ENCODE measurements at places on chromosomes 1 and 21.

- DNase-seq: no peak
Observed at GRCh38 chr21:26952374-26953066, 14.4 kb downstream of the ADAMTS5 start.

DNA sequence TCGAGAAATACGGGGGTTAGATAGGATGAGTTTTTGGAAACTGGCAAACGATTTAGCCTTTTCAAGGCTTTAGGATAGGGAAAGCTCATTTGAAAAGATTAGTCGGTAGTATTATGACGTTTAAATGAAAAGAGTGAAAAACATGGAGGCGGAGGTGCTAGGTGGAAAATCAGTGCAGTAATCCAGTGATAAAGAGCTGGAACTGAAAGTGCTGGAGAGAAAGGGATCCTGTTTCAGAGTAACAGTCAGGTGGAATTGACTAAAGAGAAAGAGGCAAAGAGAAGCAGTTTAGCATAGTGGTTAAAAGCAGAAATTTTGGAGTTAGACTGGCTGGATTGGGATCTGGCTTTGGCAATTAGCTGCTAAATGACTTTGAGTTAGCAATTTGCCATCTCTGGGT is 945 bp downstream of the WDR3 start:
- no peak for DNase-seq

DNA sequence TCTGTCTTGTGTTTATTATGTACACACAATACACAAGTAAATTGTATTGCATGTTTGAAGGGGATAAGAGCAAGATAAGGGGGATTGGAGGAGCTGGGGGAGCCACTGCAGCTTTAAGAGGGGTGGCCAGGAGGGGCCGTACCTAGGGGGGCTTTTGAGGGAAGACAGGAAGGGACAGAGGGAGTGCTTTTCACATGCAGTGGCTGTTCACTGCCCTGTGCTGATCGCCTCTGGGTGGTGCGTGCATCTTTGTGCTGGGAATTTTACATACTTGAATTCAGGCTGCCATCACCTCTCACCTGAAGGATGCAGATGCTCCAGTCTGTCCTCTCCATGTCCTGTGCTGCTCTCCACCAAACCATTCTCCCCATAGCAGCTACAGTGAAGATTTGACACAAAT is 179.5 kb downstream of the PTPRU start:
- no peak for DNase-seq

DNA sequence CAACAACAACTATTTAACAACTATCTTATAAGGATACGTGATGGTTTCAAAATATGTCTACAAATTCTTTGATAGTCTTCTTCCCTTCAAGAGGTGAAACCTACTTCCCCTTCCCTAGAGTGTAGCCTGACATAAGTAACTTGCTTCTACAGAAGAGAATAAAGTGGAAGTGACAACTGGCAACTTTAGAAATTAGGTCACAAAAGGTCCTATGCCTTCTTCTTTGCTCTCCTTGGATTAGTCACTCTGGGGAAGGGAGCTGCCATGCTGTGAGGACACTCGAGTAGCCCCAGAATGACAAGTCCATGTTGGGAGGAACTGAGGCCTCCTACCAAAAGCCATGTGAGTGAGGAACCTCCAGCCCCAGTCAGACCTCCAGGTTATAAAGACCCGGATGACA is 19.2 kb downstream of the EFCAB14 start:
- DNase-seq: no peak

GRCh38 chr1:87937831-87938395 is 609.2 kb downstream of the LMO4 start:
- peak; percentile 13 for DNase-seq

DNA sequence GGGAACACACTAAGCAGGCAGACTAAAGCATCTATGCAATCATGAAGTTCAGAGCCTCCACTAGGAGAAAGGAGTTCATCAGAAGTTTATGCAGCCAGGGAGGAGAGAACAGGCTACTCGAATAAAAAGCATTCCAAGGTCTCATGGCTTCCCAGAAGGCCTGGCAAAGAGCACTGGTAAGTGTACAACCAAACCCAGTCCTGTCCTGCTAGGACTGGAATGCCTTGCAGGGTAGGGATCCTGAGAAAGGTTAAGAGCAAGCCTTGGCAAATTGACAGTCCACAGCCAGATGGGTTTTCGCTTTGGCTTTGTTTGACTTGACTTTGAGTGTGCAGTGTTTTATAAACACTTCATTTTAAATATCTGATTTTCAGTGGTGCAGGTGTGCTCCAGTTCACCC is 133.6 kb upstream of the ATP1B1 start:
- peak; percentile 21 for DNase-seq

DNA sequence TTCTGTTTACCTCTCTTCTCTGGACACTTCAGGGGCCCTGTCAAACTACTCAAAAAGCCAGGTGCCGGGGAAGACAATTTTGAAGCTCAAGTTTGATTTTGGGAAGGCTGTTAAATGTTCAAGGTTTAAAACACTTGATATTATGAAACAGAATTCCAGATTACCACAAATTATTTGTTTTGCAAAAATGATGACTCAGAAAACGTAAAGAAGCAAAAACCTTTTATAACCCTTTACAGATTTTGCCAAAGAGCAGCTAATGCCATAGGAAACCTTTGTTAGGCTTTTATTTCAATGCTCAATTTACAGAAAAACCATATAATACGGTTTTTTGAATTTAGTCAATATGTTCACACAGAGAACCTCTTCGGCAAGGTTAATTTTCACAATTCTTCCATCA is 593.4 kb upstream of the ZP4 start:
- DNase-seq: no peak

DNA sequence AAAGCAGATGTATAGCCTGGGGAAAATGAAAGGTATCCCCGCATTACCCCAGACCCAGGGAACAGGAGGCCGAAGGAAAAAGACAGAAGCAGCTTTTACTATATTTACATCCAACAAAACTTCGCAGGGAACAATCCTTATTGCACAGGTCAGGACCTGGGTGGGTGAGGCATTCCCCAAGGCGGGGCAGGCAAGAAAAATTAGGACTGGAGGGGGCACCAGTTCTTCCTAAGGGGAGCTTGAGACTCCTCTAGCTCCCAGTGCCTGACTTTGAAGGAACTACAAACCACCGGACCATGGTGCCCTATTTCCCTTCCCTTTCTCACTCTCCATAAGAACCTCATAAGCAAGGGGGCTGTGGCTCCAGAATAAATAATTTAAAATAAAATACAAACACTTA is 6.7 kb upstream of the GATAD2B start:
- no peak for DNase-seq

- DNase-seq: no peak
Observed at GRCh38 chr1:221162352-221162751, 283.1 kb downstream of the HLX start.

GRCh38 chr1:162676750-162677149 is 44.5 kb downstream of the DDR2 start:
- DNase-seq: no peak

DNA sequence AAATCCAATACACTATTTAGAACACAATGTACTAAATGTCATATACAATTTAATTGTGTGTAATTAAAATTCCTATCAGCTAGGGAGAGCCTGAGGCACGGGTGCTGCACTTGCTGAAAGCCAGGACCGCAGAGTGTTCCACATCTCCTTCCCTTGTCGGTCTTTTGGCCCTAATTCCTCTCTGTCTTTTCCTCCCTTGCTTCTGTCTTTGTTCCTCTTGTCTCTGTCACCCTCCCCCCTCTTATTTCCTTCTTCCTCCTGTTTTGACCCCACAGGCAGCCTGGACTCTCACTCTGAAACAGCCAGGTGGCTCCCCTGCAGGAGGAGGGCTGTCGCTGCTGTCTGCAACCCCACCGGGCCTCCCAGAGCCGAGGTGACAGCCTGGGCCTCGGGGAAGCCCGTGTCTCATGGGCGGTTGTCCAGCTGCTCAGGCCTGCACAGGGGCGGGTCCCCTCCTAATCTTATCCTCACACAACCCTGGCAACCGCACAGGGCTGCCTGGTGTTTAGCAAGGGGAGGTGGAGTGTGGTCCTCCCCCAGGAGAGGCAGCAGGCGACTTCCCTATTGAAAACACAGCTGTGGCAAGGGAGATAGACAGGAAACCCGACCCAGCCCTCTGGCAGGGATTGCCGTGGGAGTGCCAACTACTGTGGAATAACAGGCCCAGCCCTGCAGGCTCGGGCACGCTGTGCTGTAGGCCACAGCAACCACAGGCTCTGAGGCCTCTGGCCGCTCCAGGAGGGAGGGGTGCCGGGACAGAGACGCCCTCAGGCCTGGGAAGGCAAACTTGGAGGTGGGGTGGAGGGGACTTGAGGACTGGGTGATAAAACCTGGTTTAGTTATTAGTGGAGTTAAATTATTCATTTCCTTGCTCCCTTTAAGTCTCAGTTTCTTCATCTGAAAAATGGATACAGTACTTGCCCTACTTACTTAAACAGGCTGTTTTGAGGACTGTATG is 68.8 kb upstream of the WDR26 start:
- DNase-seq: peak; percentile 15

DNA sequence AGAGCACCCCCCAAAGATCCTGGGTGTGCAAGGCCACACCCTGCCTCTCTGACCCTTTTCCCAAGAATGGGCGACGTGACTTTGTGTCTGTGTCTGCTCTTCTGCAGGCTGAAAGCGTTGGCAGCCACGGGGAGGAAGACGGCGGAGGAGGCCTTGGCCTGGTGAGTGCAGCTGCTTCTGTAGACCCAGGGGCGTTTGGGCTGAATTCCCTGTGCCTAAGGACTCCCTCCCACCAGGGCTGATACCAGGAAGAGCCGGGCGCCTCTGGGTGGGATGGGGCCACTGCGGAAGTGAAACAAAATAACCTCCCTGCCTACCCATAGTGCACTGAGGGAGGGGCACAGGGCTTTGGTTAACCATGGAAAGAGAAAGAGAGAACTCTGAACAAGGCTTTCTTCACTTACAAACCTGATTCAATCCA is 2.5 kb downstream of the UBASH3A start:
- no peak for DNase-seq

DNA sequence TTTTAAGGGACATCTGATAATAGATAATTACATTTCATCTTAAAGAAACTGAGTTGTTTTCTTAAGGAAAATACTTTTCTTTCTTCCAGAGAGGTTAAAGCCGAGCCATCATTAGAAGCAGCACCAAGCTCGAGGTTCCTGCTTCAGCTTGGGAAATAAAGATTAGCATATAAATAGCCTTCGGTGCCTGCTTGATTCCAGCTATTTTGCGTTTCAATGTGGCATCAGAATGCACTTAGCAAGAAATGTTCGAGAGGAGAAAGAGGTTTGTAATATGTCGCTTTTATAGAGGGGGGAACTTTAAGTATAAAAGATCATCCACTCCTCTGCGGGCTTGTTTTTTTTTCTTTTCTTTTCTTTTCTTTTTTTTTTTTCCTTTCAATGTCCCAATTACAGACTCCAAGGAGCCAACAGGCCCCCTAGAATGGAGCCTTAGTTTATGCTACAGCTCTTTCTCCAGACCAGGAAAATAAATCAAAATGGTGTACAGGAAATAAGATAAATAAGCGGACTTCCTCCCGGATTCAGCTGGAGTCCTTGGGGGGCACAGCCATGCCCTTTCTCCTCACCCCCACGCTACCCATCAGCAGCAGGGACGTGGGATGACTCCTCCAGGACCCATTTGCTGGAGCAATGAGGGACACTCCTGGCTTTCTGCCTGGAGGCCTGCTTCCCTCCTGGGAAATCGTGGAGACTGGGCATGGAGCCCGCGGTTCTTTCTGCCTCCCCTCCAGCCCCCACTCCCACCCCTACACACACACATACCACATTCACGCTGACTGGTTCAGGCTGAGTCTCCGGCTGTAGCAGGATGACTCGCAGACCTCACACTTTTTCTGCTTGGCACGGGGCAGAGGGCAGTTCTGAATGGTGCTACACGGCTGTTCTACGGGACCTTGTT is 131.6 kb downstream of the RRAGC start:
- no peak for DNase-seq

DNA sequence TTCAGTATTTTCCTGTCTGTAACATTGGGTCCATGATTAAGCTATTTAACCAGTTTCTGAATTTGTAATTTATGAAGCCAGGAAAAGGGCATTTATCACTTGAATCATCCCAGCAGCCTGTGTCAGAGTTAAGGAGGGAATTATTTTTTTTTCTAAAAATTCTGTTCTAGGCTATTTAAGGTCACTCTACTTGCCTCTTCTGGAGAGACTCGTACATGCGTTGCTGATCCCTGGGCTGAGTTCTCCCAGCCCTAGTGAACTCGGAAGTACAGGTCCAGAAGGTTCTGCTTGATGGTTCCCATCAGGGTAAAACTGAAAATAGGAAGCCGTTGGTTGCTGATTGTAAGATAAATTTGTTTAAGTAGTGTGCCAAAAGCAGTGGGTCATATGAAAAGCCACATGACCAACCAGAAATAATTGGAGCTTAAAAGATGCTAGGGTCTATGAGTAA is 90.7 kb downstream of the GPR88 start:
- no peak for DNase-seq

GRCh38 chr1:77639557-77640069 is 42.8 kb downstream of the ZZZ3 start:
- DNase-seq: no peak

DNA sequence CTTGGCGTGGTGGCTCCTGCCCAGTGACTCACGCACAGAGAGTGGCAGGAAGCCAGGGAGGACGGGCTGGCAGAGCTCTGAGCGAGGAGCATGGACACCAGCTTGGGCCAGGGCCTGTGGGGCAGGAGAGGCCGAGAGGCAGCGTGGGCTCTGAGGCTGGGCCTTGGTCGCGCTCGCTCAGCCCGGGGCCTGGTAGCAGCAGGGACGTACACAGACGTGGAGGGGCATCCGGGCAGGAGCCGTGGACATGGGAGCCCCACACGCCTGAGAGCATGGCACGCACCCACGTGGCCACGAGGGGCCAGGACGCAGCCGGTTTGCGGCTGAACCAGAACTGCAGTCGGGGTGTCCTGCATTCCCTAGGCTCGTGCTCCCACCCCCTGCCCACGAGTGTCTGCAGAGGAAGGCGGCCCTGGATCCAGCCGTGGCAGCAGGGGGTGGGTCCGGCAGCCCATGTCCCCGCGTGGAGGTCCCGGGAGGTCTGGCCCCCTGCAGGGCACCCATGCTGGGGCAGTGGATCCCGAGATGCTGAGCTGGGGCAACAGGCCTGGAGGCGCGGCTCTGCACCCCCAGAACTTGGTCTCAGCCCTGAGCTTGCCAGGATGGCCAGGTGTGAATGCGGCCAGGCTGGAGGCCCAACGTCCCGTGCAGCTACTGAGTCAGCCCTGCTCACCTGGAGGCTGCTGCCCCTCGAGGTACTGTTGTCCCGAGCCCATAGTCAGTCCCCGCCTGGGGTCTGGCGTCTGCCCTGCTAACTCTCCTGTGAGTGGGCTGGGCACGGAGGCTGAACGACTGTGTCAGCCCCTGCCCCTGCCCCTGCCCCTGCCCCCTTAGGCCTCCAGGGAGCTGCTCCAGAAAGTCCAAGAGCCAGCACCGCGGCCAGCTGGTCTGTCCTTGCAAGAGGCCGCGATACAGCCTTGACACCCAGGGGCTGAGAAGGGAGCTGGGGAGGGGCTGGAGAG is 61.6 kb downstream of the SLX9 start:
- no peak for DNase-seq

DNA sequence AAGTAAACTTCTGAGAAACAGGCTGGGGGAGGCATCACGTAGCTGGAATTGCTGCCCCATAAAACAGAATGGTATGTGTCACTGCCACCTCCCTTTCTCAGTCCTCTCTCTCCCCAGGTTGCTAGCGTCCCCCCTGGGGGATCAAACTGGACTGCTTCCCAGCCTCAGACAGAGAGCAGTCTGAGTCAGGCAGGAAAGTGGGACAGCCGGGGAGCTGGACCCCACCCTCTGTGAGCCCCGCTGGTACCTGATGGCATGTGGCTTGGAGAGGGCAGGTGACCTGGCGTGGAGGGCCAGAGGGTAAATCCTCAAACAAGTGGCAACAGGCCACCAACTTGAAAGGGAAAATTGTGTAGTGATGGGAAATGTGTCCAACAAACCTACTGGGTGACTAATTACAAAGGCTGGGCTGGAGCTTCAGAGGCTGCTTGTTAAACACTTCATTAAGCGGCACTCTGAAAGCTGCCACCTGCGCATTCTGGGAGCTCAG is 1.0 kb upstream of the SFN start:
- no peak for DNase-seq
